ENCODE measurements at places on chromosomes 3 and 15.

DNA sequence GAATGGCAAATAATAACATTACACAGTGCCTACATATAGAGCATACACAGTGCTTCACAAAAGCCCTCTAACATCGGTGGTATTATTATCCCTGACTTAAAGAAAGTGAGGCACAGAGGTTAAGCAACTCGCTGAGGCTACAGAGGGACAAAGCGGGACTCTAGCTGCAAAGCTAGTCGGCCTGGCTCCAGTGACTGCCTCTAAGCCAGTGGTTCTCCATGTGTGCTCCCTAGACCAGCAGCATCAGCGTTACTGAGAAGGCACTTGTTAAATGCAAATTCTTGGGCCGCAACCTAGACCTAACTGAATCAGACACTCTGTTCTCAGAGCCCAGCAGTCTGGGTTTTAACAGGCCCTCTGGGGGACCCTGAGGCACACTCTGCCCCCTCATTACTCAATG lies 33.1 kb upstream of the LIPC start:
- no peak for DNase-seq

- peak; percentile 45 for DNase-seq
These were observed 205.5 kb upstream of the MRPL3 start for GRCh38 chr3:131708241-131708640.

DNA sequence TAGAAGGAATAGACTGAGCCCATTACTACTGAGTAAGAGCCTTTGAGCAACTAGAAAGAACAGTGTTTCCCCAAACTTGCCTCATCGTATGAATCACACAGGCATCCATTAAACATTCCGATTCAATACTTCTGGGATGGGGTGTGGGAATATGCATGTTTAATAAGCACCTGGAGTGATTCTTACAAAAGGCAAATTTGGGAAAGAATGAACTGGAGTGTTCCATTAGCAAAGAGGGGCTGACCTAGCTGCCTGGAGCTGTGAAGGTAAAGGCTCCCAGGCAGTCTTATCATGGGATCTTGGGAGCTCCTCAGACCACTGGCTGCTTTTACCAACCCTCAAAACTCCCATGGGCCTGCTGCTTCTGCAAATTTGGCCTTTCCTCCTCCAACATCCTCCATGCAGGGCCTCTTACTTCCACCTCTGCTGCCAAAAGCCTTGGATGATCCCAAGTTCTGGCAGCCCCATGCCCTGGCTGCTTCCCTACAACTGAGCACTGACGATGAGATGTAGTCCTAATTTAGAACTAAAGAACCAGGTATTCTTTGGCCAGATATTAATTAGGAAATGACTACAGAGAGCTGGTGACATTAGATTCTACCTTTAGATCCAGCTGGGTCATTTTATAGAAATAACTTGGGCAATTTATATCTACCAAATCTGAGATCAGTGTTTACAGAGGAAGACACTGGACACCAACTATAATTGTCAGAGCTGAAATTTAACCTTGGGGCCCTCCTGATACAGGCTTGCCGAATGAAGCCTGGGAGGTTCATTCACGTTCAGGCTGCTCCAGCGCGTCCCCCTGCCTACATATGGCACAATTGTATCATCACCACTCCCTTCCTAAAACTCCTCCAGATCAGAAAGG lies 11.2 kb upstream of the HOMER2 start:
- no peak for DNase-seq

GRCh38 chr3:123892195-123892594 lies 8.1 kb upstream of the MYLK start:
- no peak for DNase-seq

GRCh38 chr3:21226086-21226485 lies 524.9 kb downstream of the ZNF385D start:
- DNase-seq = no peak

DNA sequence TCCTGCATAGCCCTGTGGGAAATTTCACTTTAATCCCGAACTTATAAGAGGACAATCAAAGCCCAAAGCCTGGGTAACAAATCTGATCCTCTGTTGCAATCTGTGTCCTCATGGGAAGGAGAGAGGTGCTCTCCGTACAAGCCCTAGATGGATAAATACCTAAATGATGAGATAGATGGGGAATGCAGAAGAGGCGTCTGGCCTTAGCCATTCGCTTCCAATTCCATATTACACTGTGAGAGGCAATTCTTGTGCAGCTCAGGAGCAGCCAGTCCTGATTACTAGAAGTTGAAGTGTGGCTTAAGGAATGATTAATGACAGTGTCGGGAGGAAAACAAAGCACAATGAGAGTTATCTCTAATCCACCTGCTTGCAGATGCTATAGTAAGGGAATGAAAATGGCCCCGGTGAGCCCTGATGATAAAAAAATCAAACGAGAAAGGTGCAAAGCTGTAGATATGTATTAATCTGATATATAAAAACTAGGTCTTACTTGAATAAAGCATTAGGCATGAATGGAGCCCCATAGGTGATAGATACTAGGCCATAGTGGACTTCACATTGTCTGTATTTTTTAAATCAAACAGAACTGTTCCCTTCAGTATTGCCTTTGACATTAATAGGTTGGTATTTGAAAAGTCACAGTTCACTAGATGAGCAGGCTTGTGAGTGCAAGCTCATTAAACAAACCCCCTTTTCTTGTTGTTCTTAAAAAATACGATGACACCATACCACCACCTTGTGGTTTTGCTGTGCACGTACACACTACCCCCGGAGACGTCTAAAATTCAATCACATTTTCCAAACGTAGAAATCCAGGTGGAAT lies 54.2 kb upstream of the TMCO5A start:
- DNase-seq = peak; percentile 67

GRCh38 chr15:77871852-77872371 lies 205.6 kb downstream of the TBC1D2B start:
- no peak for DNase-seq

- no peak for DNase-seq
These were observed 37.1 kb upstream of the RPL35A start for GRCh38 chr3:197912741-197913476.

DNA sequence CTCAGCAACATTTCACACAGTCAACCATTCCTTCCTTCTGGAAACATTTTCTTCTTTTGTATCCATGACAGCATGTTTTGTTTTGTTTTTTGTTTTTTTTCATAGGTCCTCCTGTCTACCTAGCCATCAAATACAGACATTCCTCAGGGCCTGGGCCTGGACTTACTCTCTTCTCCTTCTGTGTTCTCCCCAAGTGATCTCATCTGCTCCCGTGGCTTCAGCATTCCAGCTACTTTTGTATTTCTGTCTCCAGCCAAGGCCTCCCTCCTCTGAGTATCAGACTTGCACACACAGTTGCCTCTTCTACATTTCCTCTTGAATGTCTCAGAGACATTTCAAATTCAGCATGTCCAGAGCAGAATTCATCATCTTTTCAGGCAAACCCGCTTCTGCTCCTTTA lies 82.4 kb downstream of the HCN4 start:
- peak; percentile 28 for DNase-seq

- peak; percentile 95 for DNase-seq
These were observed at the start of gene NECTIN3 for GRCh38 chr3:111071257-111072030. NECTIN3 (plus strand) TSS chr3:111071816; CDS start chr3:111072018, 202 bp downstream.

DNA sequence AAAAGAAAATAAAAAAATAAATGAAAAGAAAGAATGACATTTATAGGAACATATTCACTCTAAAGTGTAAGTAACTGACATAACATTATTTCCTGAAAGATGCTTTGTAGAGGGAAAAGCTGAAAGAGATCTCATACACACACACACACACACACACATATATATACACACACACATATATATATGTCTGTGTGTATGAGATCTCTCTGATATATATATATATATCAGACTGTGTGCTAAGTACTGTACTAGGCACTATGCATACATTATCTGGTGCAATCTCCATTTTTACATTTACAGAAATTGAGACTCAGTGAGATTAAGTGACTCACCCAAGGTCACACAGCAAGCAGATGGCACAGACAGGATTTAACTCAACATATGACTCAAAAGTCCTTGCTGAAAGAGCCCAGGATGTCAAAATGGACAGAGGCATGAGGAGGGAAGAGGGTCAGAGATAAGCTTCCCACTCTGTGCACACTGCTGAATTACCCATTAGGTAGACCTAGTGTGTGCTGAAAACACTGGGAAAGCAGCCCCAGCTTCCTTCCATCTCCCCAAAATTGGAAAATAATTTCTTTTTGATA lies 15.0 kb downstream of the BHLHE40 start:
- DNase-seq = no peak

DNA sequence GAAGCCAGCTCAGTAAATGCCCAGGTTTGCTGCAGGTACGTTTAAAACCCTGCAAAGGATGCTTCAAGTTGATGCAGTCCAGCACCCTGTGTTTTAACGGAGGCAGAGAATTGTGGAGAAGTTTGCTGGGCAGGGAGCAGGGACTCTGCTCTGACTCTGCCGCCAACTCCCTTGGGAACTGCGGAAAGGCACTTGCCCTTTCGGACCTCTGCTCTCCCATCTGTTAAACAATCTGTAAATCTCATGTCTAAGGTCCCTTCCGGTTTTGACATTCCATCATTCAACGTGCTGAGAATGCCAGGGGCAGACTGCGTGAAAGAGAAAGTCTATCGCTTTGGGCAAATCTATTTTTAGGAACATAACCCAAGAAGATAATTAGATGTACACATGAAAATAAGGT lies 184.5 kb downstream of the OPA1 start:
- DNase-seq = no peak

DNA sequence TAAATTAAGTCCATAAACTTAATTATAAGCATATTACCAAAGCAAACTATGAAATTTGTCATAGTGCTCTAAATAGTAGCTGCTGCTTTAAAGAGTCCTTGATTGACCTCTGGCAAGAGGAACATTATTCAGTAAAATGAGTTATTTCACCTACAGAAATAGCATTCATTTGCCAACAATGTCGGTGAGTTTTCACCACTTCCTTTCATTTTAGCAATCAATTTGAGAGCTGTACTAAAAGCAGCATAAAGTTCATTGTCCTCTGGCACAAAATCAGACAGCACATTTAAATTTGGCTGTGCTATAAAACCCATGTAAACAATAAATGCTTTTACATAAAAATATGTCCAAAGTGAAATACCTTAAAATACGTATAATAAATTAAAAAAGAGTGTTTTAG lies 1515.7 kb downstream of the SI start:
- DNase-seq = no peak

- DNase-seq = no peak
These were observed 8.5 kb upstream of the ONECUT1 start for GRCh38 chr15:52798529-52799101.

DNA sequence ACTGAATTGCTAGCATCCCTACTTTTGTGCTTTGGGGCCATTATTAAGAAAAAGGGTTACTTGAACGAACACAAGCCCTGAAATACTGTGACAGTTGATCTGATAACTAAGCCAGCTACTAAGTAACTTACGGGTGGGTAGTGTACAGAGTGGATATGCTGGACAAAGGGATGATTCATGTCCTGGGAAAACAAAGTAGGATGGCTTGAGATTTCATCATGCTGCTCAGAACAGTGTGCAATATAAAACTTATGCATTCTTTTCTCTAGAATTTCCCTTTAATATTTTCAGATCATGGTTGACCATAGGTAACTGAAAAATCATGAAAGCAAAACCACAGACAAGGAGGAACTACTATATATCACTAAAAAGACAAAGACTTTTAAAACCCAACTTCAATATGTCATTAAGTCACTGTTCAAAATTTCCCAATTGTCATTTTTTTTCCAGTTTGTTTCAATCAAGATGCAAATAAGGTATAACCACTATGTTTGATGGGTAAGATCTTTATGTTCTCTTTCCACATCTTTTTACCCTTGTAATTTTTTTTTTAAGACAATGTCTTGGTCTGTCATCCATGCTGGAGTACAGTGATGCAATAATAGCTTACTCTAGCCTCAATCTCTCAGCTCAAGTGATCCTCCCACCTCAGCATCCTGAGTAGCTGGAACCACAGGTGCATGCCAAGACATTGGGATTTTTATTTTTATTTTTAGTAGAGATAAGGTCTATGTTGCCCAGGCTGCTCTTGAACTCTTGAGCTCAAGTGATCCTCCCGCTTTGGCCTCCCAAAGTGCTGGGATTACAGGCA lies 67.7 kb downstream of the IFT80 start:
- DNase-seq = peak; percentile 14

- DNase-seq = no peak
These were observed 662.0 kb upstream of the GBE1 start for GRCh38 chr3:82423268-82424030.

DNA sequence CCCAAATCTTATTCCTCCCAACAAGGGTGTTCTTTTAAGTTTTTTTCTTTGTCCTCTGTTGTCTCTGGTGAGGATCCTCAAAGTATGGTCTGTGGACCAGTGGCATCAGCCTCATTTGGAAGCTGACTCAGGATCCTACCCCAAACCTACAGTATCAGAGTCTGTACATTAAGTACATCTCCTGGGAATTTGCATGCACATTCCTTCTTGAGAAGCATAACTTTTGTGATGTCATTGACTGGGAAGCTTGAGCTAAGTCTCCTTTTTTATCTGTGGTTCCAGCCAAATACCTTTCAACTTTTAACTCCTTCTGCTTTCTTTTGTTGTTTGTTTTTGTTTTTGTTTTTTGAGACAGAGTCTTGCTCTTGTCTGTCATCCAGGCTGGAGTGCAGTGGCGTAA lies 40.5 kb downstream of the ARMC8 start:
- peak; percentile 5 for DNase-seq

DNA sequence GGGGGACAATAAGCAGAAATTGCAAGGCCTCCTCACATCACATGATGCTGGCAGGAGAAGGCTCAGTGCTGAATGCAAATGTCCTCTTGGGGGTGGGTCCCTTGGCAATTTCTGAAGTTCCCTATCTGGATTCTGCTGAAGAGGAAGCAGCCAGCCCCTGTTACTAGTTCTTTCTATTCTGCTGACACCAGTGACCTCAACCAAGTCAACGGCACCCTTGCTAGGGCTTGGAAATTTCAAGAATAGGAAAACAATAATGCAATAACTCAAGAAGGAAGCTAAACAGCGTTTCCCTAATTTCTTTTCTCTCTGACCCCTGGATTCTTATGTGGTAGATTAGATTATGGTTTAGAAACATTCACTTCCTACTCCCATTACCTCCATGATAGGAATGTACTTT lies 46.2 kb upstream of the FOXP1 start:
- DNase-seq = no peak

GRCh38 chr3:192128060-192128459 lies 599.3 kb downstream of the FGF12 start:
- no peak for DNase-seq

GRCh38 chr3:151290673-151291072 lies 12.3 kb upstream of the P2RY14 start:
- peak; percentile 51 for DNase-seq

- DNase-seq = no peak
These were observed 2.7 kb upstream of the PLCL2 start for GRCh38 chr3:16881896-16882630.

- no peak for DNase-seq
These were observed 15.3 kb downstream of the B3GNT5 start for GRCh38 chr3:183268366-183268765.

DNA sequence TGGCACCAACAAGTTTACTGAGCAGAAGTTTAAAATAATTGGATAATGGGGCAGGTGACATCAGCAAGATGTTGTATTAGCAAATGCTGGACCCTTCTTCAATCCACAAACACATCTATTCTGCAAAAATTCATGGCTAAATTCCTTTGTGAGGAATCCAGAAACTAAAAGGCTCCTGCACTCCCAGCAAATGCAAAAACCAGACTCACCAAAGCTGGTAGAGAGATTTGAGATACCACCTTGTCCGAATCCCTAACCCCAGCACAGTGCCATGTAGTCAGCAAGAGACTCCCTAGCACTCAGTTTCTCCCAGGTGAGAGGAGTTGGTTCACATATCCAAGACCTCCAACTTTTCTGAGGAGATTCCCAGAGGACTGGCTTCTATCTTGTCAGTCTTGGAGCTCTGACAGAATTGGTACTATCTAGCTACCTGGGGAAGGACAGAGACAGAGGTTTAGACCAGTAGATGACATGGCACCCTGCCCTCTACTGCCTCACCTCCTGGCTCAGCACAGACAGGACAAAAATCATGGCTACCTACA lies 21.8 kb downstream of the GREM1 start:
- no peak for DNase-seq

Data from AG08395 (cell line).